Stimulated activated CD8-positive, alpha-beta memory T cell treated with anti-CD3 and anti-CD28 coated beads, Interleukin-7, amount 100 ng/mL, for 1 hour (primary cell): ENCODE measurements at places on chromosomes 2 and 18.

- no peak for DNase-seq
These were observed 12.8 kb upstream of the CCDC85A start for GRCh38 chr2:56170988-56171387.

- no peak for DNase-seq
These were observed 104.6 kb downstream of the RTN4 start for GRCh38 chr2:54945391-54946219.

GRCh38 chr2:42756966-42757513 is 6.9 kb downstream of the OXER1 start:
- no peak for DNase-seq

- no peak for DNase-seq
These were observed 29.1 kb downstream of the UXS1 start for GRCh38 chr2:106165029-106165428.

- no peak for DNase-seq
These were observed 9.2 kb downstream of the TGIF1 start for GRCh38 chr18:3458952-3459853.

GRCh38 chr2:59959944-59960343 is 593.5 kb downstream of the BCL11A start:
- DNase-seq, result no peak

GRCh38 chr2:182048088-182048487 is 62.4 kb downstream of the PPP1R1C start:
- DNase-seq, result no peak

DNA sequence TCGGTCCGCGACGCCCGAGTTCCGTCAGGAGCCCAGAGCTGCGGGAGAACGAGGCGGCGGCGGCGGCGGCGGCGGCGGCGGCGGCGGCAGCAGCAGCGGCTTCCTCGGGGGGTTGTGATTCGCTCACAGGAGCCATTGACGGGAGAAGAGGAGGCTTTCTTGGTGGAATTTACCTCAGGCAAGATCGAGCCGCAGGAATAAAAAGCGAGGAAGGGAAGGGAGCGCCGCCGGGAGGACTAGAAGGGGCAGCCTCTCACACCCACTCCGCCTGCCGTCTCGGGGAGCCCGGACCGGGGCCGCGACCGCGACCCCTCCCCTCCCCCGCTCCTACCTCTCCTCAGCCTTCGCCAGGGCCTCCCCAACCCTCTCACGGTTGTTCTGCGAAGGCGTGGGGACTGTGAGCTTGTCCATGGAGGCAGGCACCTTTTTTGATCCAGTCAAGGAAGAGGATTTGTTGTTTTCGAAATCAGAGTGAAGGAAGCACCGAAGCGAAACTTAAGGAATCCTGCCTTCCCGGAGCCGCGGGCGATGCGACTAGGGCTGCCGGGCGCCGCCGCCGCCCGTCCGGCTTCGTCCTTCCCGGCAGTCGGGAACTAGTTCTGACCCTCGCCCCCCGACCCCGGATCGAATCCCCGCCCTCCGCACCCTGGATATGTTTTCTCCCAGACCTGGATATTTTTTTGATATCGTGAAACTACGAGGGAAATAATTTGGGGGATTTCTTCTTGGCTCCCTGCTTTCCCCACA is 506 bp downstream of the BMPR2 start:
- no peak for DNase-seq

GRCh38 chr2:47002480-47003381 is 87.1 kb upstream of the MCFD2 start:
- DNase-seq, result no peak

DNA sequence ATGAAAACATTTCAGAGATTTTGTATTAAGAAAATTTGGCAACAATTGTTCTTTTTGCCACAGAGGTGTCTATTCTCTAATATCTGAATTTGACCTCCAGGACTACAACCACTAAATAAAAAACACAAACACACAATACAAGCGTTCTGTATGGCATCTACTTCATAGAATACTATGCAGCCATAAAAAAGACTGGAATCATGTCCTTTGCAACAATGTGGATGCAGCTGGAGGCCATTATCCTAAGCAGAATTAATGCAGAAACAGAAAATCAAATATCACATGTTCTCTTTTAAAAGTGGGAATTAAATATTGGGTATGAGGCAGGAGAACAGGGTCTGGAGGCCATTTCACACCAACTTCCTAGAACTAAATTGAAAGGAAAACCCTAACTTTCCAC is 19.5 kb downstream of the SLC25A12 start:
- no peak for DNase-seq

GRCh38 chr2:70931376-70932000 is 4.2 kb upstream of the ATP6V1B1 start:
- DNase-seq, result no peak
